Fibroblast of lung (primary cell): ENCODE measurements at places on chromosomes 1 and 21. TPM values are rescaled to one million over a fixed set of nuclear protein-coding genes. Genes with fewer than 3 reads are reported as not detected.

DNA sequence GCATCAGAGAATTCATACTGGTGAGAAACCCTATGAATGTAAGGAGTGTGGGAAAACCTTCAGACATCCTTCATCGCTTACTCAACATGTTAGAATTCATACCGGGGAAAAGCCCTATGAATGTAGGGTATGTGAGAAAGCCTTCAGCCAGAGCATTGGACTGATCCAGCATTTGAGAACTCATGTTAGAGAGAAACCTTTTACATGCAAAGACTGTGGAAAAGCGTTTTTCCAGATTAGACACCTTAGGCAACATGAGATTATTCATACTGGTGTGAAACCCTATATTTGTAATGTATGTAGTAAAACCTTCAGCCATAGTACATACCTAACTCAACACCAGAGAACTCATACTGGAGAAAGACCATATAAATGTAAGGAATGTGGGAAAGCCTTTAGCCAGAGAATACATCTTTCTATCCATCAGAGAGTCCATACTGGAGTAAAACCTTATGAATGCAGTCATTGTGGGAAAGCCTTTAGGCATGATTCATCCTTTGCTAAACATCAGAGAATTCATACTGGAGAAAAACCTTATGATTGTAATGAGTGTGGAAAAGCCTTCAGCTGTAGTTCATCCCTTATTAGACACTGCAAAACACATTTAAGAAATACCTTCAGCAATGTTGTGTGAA lies 12.8 kb downstream of the ZFP69B start:
- no peaks in the 10 kb centered on the region for H3K36me3 ChIP-seq
- H3K27me3 ChIP-seq = no peaks in the 10 kb centered on the region
- no peak overlapping the region for H3K4me3 ChIP-seq
- no peak overlapping the region for H3K27ac ChIP-seq

- no peak overlapping the region for H3K4me3 ChIP-seq
- peak; percentile 39 for DNase-seq
- H3K27ac ChIP-seq = no peak overlapping the region
- H3K27me3 ChIP-seq = no peaks in the 10 kb centered on the region
Observed at GRCh38 chr21:21851657-21852056, 853.4 kb downstream of the NCAM2 start.

- no peak overlapping the region for H3K4me3 ChIP-seq
- peak overlapping the region; percentile 2 for H3K27ac ChIP-seq
- no peaks in the 10 kb centered on the region for H3K27me3 ChIP-seq
- H3K36me3 ChIP-seq = no peaks in the 10 kb centered on the region
- H3K4me1 ChIP-seq = peaks cover 16% of the 10 kb centered on the region
Observed at GRCh38 chr1:33902486-33903209, 38.8 kb downstream of the HMGB4 start.

DNA sequence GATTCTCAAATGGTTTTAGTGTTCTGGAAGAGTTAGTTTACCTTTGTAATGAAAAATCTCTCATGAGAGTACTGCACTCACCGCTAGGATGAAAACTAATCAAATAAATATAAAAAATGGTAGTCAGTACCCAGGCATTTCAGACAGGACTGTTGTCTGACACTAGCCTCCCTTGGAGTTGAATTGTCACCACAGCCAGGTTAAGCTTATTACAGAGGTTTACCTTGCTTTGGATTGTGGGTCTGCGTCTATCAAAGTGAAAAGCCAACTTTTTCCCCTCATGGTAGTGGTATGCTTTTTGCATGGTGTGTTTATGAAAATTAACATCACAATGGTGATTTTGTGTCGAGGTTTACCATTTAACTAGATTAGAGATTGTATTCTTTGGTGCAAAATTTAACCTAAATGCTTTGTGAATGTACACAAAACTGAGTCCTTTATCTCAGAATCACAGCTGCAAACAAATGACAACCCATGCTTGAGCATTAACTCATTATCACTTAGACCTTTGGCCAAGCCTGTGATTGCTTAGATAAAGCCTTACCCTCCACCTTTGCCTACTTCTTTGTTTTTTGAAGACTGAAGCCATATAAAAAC lies 20.1 kb downstream of the RAP1A start:
- no peak overlapping the region for H3K27ac ChIP-seq
- H3K36me3 ChIP-seq = no peaks in the 10 kb centered on the region
- H3K27me3 ChIP-seq = no peaks in the 10 kb centered on the region
- H3K4me3 ChIP-seq = no peak overlapping the region

DNA sequence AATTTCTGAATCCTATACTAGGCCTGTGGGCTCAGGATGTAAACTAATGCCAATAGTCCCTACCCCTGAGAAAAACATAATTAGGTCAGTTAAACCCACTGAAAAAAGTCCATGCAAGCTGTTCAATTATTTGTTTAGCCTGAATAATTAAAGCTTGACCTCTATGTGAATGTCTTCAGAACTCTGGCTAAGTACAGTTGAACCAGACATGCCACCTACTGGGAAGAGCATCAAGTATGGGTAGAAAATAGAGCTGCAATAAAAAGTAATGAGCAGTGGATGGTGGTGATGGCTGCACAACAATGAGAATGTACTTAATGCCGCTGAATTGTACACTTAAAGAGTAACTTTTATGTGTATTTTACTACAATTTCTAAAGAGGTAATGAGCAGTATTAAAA lies 23.6 kb upstream of the SLC19A2 start:
- no peaks in the 10 kb centered on the region for H3K27me3 ChIP-seq
- no peaks in the 10 kb centered on the region for H3K36me3 ChIP-seq
- H3K4me1 ChIP-seq = peaks cover 5% of the 10 kb centered on the region
- H3K4me3 ChIP-seq = no peak overlapping the region

GRCh38 chr1:67816095-67816475 lies 17.2 kb downstream of the GNG12 start:
- H3K4me1 ChIP-seq = peaks cover 3% of the 10 kb centered on the region
- no peaks in the 10 kb centered on the region for H3K36me3 ChIP-seq

- H3K36me3 ChIP-seq = no peaks in the 10 kb centered on the region
- H3K4me1 ChIP-seq = no peaks in the 10 kb centered on the region
- no peak overlapping the region for H3K4me3 ChIP-seq
- H3K27me3 ChIP-seq = no peaks in the 10 kb centered on the region
- H3K27ac ChIP-seq = no peak overlapping the region
Observed at GRCh38 chr21:15521644-15522001, 208.2 kb upstream of the USP25 start.

- peak; percentile 68 for DNase-seq
- no peak overlapping the region for H3K4me3 ChIP-seq
- H3K4me1 ChIP-seq = peaks cover 9% of the 10 kb centered on the region
- no peaks in the 10 kb centered on the region for H3K27me3 ChIP-seq
- no peak overlapping the region for H3K27ac ChIP-seq
Observed at GRCh38 chr1:230123280-230124185, 56.5 kb downstream of the GALNT2 start.

GRCh38 chr1:23980728-23981070 lies 572 bp upstream of the SRSF10 start:
- peak; percentile 85 for DNase-seq
- H3K27ac ChIP-seq = peak overlapping the region; percentile 99
- no peaks in the 10 kb centered on the region for H3K36me3 ChIP-seq
- H3K4me1 ChIP-seq = peaks cover 11% of the 10 kb centered on the region
- no peaks in the 10 kb centered on the region for H3K27me3 ChIP-seq
- H3K4me3 ChIP-seq = peak overlapping the region; percentile 53

DNA sequence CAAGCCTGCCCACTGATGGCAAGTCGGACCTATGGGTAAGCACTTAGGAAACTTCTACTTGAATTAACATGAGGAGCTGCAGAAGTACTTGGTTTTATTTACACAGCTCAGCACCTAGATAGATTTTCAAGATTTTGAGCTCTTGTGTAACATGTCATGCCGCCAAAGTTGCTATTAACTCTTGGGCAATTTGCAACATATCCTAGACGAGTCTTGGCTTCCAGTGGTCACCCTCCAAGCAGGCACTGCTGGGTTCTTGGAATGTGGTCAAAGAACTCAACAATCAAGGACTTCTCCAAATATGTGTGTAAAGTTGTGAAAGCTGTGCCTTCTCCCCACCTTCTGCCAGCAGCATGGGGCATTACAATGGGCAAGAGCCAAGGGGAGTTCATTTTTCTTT lies 17.8 kb upstream of the GUCA2B start:
- DNase-seq = no peak
- H3K36me3 ChIP-seq = no peaks in the 10 kb centered on the region
- no peak overlapping the region for H3K27ac ChIP-seq
- no peaks in the 10 kb centered on the region for H3K4me1 ChIP-seq

GRCh38 chr1:27044613-27045151 lies 32.0 kb upstream of the TENT5B start:
- H3K36me3 ChIP-seq = no peaks in the 10 kb centered on the region
- peak; percentile 56 for DNase-seq
- H3K4me3 ChIP-seq = no peak overlapping the region
- peaks cover 2% of the 10 kb centered on the region for H3K4me1 ChIP-seq
- H3K27me3 ChIP-seq = no peaks in the 10 kb centered on the region

GRCh38 chr1:89337903-89338302 lies 26.0 kb upstream of the GBP6 start:
- peaks cover 2% of the 10 kb centered on the region for H3K27me3 ChIP-seq
- no peaks in the 10 kb centered on the region for H3K36me3 ChIP-seq
- DNase-seq = no peak
- no peak overlapping the region for H3K4me3 ChIP-seq
- no peaks in the 10 kb centered on the region for H3K4me1 ChIP-seq

DNA sequence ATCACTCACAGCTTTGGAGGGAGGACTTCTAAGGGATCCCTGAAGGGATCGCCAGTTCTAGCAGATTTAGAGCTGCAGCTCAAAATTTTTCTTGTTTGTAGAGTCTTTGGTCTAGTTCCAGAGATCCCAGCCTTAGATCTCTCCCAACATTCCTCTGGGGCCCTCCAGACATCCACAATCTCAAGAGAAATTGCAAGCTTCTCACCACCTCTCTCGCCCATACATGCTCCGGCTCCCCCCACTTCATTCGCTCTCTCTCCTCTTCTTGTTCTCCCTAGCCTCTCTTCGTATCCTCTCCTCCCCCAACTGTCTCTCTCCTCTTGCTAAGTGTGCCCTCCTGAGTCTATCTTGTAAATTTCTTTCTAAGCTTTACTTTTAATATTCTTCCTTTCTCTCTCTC lies 15.1 kb upstream of the TUT4 start:
- H3K36me3 ChIP-seq = no peaks in the 10 kb centered on the region
- no peak overlapping the region for H3K27ac ChIP-seq
- peaks cover 7% of the 10 kb centered on the region for H3K27me3 ChIP-seq
- H3K4me3 ChIP-seq = peak overlapping the region; percentile 14
- no peaks in the 10 kb centered on the region for H3K4me1 ChIP-seq

DNA sequence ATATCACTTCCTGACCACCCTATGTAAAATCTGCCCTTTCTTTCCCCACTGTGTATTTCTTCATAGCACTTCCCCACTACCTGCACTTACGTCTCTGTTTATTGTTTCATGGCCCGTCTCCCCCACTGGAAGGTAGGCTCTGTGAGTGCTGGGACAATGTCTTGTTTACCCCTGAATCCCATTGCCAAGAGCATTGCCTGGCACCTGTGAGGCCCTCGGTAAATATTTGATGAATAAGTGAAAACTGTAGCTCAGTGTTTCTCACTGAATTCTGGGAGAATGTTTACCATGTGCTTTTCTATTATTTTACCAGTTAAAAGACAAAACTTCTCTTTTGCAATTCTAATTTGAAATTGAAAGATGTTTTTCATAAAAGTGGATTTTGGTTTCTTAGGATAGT lies 11.8 kb downstream of the NFASC start:
- DNase-seq = no peak
- H3K27ac ChIP-seq = no peak overlapping the region
- no peaks in the 10 kb centered on the region for H3K4me1 ChIP-seq
- no peaks in the 10 kb centered on the region for H3K27me3 ChIP-seq
- no peaks in the 10 kb centered on the region for H3K36me3 ChIP-seq
- no peak overlapping the region for H3K4me3 ChIP-seq

DNA sequence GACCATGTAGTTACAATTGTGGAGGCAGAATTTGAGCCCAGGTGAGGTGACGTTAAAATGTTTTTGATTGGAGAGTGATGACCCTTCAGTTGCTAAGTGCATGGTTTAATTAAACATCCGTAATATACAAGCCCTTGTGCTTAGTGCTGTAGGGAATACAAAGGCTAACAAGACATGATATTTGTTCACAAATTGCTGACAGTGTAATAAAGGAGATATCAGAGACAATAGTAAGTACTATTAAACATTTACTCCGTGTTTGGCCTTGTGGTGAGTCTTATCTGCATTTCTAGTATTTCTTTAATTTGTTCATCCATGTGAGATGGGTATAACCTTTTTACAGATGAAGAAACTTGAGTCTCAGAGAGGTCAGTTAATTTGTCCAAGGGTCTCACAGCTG lies 37.9 kb downstream of the RLF start:
- H3K4me3 ChIP-seq = no peak overlapping the region
- no peaks in the 10 kb centered on the region for H3K4me1 ChIP-seq
- no peak for DNase-seq
- peaks cover 2% of the 10 kb centered on the region for H3K36me3 ChIP-seq
- H3K27me3 ChIP-seq = no peaks in the 10 kb centered on the region

DNA sequence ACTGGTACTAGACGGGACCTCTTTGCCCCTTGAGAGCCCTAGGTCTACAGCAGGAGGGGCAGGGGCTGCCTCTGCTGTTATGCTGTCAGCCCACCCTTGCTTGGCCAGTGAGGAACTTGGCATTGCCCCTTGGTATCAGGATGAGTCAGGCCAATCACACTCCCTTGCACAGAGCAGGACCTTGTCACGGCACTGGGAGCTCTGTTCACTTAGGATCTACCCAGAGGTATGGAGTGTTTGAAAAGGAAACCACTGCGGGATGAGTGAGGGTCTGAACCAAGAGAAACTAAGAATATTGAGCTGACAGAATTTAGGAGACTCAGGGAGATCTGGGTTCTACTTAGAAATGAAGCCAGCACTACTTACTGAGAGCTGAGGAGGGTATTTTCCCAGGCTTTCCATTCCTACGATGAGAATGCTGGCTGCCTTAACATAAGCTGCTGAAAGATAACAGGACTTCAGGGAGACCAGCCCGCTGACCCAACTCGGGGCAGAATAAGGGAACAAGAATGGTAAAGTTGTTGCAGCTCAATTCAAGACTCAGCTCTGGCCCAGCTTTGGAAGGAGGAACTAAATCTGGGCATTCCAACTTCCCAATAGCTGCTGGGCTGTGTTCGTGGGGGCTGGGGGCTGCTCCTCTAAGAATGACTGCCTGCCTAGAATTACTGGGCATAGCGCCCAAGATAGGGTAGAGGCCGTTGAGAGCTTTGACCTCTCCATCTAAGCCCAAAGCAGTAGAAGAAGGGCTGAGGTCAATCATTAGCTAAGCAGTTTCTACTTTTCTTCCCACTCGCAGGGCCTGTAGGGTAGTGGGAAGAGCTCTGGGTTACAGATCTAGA lies 1.5 kb downstream of the FABP3 start:
- DNase-seq = peak; percentile 29
- peak overlapping the region; percentile 48 for H3K4me3 ChIP-seq
- H3K27ac ChIP-seq = no peak overlapping the region
- H3K36me3 ChIP-seq = peaks cover 2% of the 10 kb centered on the region
- peaks cover 29% of the 10 kb centered on the region for H3K4me1 ChIP-seq

GRCh38 chr1:9670085-9670484 lies 18.6 kb downstream of the PIK3CD start:
- no peaks in the 10 kb centered on the region for H3K4me1 ChIP-seq
- H3K27ac ChIP-seq = no peak overlapping the region
- no peak for DNase-seq

GRCh38 chr1:198846556-198846955 lies 207.7 kb downstream of the PTPRC start:
- H3K4me3 ChIP-seq = no peak overlapping the region
- no peaks in the 10 kb centered on the region for H3K4me1 ChIP-seq
- no peak overlapping the region for H3K27ac ChIP-seq
- DNase-seq = no peak
- H3K36me3 ChIP-seq = no peaks in the 10 kb centered on the region

The DISP1 gene
- total RNA-seq = 3.1 and 5.9 TPM in 2 replicates

The DMRTA2 gene
- under 0.01 TPM in 1 of 2 replicates, not detected in the other for total RNA-seq

The HCRTR1 gene
- total RNA-seq = not detected in 2 replicates

The SPRR3 gene
- not detected in 2 replicates for total RNA-seq

The CASQ1 gene
- total RNA-seq = 0.17 and 0.26 TPM in 2 replicates

The STPG1 gene
- total RNA-seq = 3.3 and 7.9 TPM in 2 replicates

The RAP1GAP gene
- total RNA-seq = under 0.01 and 0.26 TPM in 2 replicates

The RIIAD1 gene
- total RNA-seq = not detected in 2 replicates

The FMO3 gene
- total RNA-seq = 19.3 and 76.3 TPM in 2 replicates

The TNFRSF8 gene
- total RNA-seq = 0.26 TPM in 1 of 2 replicates, not detected in the other

The SPATA45 gene
- 0.51 and 0.83 TPM in 2 replicates for total RNA-seq
